Naive thymus-derived CD4-positive, alpha-beta T cell (primary cell): ENCODE measurements at places on chromosomes 4 and X.

- no peak for DNase-seq
Observed at GRCh38 chrX:38649674-38650647, 88.6 kb downstream of the TSPAN7 start.

DNA sequence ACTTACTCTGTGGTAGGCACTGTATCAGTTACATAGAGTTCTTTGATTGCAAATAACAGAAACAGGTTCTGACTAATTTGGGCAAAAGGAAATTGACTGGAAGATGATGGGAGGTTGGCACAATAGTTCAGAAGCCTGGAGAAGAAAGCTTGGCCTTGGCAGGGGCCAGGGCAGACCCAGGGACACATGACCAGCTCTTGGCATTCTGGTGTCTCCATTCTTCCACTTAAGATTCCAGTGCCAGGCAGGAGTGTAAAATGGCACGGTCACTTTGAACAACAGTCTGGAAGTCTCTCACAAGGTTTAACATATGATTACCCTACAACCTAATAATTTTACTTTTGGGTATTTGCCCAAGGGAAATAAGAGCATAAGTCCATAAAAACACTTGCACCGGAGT, 175.9 kb downstream of the BCOR start:
- DNase-seq, result no peak

DNA sequence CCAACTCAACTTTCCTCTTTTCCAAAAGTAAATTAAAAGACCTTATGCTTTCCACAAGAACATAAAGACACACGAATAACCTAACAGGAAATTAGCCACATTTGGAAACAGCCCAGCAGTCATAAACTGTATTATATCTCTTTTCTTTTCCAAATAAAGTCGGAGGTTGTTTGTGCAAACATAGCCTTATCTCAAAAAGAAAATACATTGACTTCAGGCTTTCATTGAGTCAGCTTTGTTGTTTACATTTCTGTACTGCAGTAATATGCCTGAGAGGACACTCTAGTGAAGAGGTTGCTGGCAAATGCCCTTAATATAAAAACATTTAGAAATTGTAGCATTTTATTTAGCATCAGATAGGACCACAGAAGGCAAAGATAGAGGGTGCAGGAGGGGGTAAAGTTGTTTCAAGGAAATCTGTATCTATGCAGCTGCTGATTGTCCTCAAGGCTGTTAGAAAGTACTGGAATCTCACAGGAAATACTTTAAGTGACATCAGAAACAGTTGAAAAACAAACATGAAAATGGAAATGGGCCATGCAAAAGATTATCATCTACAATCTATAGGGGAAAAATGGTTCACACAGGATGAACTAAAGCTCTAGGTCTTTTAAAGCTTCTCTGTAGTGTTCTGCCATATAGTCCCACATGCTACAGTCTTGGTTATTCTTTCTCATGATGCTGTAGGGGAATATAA, 14.5 kb downstream of the LNX1 start:
- DNase-seq, result no peak

DNA sequence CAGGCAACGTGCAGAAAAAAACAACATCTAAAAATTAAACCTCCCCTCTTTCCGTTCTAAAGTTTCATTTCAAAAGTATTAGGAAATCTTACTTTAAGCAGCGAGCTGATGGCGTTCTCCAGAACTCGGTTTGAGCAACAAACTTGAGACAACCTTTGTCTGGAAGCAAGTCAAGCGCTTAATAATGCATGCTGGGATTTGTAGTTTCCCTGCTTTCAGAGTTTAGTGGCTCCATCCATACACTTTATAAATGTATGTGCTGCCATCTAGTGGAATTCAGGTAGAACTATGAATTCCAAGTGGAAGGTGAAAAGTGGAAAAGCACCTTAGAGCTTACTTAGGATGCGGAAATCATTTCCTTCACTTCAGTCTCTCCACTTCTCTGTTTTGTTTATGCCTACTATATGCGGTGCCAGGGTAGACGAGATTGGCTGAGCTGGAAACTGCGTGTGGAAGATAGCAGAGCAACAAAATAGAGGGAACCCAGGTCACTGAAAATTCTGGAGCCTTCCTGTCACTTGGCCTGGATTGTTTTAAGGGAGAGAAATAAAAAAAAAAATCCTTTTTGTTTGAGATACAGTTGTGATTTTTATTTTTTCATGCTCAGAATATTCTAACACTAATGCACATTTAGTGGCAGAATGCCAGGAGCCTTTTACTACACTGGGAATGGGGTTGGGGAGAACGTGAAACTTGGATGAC, at the start of gene BDH2:
Gene BDH2, minus strand, starts transcription at position 144 of the 702 bp plus-strand sequence. CDS start 3,580 bp downstream, outside the sequence.
- peak; percentile 83 for DNase-seq

DNA sequence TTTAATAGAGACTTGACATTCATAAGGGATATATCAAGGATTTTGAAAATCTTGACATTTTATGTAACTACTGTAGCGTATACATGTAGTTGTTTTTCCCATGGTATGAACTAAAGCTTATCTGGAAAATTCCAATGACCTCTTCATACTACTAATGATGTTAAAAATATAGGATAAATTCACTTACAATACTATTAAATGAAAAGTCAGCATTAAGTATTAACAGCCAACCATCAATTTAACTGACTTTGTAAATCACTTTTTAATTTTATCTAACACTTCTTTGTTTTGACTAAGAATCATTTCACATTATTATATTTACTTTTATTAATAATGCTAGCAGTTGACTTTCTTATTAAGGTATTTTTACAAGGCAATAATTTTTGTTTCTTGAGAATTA, 34.2 kb downstream of the DCK start:
- no peak for DNase-seq

DNA sequence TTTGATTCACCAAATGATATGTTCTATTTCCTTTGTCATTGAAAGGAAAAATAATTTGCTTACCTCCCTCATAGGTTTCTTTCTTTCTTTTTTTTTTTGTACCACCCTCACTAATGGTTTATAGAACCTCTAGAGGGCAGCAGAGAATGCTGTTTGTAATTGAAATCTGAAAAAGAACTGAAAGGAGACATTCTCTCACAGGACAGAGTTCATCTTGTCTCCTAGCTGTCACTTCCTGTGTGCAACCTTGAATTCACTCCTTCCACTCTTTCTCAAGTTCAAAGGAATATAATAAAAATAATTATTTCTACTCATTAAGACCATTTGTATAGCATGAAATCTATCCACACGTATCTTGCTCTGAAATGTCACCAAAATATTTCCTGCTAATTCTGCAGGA, 51.0 kb downstream of the GUCY1B1 start:
- peak; percentile 33 for DNase-seq

DNA sequence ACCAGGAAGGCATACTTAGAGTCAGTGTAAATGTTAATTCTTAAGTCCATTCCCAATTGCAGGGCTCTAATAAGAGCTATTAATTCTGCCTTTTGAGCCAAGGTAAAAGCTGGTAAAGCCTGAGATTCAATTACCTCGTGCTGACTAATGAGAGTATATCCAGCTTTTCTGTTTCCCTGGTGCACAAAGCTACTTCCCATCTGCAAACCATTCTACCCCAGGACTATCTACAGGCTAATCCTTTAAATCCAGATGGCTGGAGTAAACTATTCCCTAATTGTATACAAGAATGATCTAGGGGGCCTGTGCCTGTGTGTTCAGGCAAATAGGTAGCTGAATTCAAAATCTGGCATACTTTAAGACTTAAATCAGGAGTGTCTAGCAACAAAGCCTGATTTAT, 365.0 kb downstream of the GPM6A start:
- DNase-seq, result no peak

DNA sequence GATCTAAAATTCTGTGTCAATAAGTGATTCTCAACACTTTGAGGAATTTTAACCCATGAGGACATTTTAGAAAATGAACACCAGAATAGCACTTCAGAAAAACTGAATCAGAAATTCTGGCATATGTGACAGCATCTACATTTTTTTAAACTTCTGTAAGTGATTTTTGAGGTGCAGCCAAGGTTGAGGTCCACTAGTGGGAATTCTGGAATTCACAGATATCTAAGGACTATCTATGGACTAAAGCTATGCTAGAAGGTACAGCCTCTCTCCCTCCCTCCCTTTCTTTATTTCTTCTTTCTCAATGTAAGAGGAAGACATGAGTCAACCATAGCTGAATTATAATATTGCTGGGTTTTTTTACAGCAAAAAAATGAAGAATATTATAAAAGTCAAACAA, 508.2 kb upstream of the ATOH1 start:
- DNase-seq, result no peak

DNA sequence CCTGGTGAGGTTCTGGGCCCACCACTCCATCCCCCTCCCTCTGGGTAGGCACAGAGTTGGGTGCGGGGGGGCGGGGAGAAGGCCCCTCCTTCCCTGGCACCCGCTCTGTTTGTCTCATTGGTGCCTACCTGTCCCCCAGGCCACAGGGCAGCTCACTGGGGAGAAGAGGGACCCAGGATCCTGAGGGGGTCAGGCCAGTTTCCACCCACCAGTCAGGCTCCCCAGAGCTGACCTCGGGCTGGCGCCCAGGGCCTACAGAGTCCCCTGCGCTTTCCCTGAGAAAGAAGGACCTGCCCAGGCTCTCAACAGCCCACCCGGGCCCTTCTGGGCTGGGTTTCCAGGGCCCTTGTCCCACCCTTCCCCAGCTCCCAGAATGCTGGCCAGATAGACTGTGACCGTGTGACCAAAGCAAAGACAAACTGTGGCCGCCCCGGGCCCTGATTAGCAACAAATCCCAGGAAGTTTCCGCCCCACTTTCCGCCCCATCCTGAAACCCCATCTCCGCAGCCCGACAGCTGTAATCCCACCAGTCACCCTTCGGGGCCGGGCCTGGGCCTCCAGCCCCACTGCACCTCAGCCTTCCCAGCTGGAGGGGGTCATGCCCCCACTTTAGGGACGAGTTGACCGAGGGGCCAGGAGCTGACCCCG, 33.8 kb upstream of the FGFR3 start:
- no peak for DNase-seq

- DNase-seq, result no peak
Observed at GRCh38 chr4:54657185-54657550, 589 bp upstream of the KIT start.

GRCh38 chr4:64799751-64800150, 390.5 kb upstream of the TECRL start:
- no peak for DNase-seq

DNA sequence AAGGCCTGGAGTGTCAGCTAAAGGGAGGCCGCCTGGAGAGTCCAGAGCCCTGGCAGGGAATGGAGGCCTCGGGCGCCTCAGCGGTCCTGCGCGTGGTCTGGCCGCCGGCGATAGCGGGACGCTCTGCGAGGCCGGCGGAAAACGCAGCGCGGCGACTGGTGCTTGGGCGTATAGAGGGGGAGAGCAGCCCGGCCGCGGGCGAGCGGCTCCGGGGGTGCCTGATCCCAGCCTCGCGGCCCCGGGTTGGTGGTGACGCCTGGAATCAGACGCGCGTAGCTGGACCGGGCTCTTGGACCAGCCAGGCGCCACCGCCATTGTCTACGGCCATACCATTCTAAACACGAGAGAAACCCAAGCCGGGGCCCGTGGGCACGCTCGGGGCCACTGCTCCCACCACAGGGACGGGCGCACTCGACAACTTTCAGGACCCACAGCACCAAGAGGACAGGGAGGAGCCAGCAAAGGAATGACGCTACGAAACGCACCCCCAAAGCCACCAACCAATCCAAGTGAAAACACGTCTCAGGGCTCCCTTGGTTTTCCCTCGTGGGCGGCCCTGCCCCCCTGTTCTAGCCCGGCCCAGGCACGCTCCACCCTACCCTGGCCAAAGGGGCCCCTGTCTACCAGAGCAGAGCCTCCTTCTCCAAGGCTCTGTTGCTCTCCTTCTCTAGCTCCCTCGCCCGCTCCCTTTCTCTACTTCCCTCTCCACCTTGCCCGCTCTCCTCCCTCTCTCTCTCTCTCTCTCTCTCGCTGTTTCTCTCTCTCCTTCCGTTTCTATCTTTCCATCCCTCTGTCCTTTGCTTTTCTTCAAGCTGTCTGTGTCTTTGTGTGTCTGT, 7.8 kb downstream of the FRG2 start:
- no peak for DNase-seq

- DNase-seq, result no peak
Observed at GRCh38 chr4:144575181-144575580, 70.8 kb upstream of the HHIP start.

GRCh38 chrX:20011608-20012007, 20.7 kb upstream of the BCLAF3 start:
- DNase-seq, result no peak

GRCh38 chrX:17033225-17033624, 86.8 kb downstream of the REPS2 start:
- DNase-seq, result no peak

DNA sequence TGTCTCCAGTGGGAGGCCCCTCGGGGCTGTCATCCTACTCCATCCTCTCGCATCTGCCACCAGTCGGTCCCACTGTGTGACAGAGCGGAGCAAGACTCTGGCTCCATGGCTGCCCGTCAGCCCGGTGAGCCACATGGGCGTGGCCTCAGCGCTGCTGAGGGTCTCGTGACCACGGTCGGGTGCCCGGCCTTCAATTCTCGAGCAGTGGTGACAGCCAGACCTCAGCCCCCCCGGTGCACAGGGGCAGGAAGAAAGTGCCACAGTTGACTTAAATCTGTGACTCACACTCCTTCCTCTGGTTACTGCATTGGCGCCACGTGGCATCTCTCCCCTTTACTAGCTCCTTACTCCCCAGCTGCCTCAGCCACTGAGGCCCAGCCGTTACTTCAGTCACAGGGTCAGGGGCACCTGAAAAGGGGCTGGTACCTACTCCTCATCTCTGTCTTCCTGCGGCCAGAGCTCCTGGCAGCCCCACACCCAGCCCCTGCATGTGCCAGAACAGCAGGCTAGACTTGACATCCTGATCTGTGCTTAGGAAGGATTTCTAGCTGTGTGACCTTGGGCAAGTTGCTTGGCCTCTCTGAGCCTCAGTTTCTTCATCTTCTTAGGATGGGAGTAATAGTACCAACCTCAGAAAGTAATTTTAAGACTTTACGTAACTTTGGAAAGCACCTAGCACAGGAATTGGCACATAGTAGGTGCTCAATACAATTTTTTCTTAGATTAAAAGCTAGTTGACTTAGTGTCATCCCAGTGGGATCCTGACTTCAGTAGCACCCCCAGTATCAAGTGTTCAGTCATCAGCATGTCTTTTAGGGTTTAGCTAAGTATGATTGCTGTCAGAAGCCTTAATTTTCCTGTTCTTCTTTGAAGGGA, 66.1 kb downstream of the TNIP2 start:
- no peak for DNase-seq

- no peak for DNase-seq
Observed at GRCh38 chr4:149294601-149295000, 521.0 kb downstream of the IQCM start.

GRCh38 chr4:16070203-16070602, 13.6 kb downstream of the PROM1 start:
- no peak for DNase-seq

DNA sequence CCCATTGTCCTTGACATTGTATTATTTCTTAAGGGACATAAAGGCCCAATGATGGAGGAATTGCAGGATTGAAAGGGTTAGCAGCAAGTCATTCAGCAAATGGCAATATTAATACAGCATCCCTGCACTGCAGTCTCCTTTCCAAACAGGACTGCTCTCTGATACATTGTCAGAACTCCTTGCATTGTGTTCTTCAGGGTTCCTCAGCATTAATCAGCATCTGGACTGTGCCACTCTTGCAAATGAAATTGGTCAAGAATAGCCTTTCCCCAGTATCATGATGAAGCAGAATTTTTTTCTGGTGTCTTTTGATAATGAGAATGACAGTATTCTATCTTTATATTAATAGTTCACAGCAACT, 272.6 kb upstream of the HAND2 start:
- no peak for DNase-seq
